NCI-H1436 treated with DMSO at 0.1 percent for 48 hours (cell line): ENCODE measurements at places on chromosomes 5 and 9.

GRCh38 chr5:66198837-66199236 lies 54.7 kb downstream of the SREK1 start:
- DNase-seq = no peak

DNA sequence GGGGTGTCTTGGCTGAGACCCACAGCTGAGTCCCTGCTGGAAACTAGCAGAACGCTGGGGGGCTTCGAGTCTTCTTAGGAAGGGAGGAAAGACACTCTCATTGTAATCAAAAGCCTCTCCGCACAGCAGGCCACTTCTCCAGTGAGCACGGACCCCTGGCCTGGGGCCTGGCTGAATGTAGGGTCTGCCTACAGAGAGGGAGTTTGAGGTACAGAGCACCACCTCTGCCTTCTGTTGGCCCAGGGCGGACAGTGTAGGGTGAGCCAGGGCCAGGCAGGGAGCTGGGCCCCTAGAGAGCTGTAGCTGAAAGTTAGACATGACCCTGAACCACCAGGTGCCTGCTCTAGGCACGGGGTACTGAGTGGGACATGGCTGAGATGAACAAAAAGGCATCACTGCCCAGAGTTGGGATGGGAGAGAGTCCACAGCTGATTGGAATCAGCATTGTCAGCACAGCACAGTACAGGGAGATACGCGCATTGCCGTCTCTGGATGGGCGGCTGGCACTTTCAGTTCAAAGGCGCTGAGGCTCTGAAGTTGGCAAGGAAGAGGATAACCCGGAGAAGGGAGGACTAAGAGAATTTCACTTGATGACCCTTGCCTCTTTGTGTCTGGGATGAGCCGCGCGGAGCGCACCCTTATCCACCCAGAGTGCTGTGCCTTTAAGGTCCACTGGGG lies 363 bp upstream of the SLC25A48 start:
- no peak for DNase-seq

DNA sequence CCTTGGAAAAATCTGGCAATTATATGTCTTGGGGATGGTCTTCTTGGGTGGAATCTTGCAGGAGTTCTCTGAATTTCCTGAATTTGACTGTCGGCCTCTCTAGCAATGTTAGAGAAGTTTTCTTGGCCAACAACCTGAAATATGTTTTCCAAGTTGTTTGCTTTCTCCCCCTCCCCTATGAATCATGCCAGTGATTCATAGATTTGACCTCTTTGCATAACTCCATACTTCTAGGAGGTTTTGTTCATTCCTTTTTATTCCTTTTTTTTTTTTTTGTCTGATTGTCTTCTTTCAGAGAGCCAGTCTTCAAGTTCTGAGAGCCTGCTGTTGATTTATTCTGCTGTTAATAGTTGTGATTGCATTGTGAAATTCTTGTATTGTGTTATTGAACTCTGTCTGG lies 56.7 kb upstream of the SLC44A1 start:
- DNase-seq = no peak

DNA sequence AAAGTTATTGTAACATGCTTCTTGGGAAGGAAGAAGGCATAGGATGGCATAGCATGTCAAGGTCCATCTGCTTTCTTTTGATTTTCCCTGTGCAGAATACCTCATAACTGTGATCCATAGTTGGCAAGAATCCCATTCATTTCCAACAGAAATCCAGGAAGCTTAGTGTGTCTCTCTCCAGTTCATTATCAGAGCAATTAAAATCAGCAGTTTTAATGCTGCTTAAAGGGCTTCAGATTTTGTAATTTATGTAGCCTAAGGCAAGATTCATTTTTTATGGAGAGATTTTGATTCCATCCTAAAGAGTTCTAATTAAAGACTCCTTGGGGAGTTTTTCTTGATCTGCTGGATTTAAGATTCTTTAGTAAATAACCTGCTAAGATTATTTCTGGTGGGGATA lies 560.1 kb downstream of the PDE4D start:
- no peak for DNase-seq
